ENCODE measurements at places on chromosomes 5 and 9. TPM values are rescaled to one million over a fixed set of nuclear protein-coding genes. Genes with fewer than 3 reads are reported as not detected.

Gene PLEKHG4B
- 0.29 TPM for total RNA-seq

Gene PGM5
- not detected for total RNA-seq

Gene HK3
- not detected for total RNA-seq

Gene MYMK
- not detected for total RNA-seq

Gene ACOT12
- not detected for total RNA-seq

Gene SPTLC1
- 152 TPM for total RNA-seq

Gene ADAMTS6
- total RNA-seq, result 21.1 TPM

Gene LCN9
- not detected for total RNA-seq

Gene GAPVD1
- 58.8 TPM for total RNA-seq

Gene LRRC19
- not detected for total RNA-seq

Gene LOX
- total RNA-seq, result 22.2 TPM

Gene SLC46A2
- not detected for total RNA-seq

Gene PFN3
- not detected for total RNA-seq

Gene WNK2
- total RNA-seq, result not detected

Gene GGTA1
- total RNA-seq, result not detected

Gene SLC6A7
- not detected for total RNA-seq

Gene DND1
- total RNA-seq, result 1.5 TPM

Gene ZNF169
- 2.2 TPM for total RNA-seq

Gene CDC25C
- total RNA-seq, result 25.4 TPM

Gene PCA3
- total RNA-seq, result not detected

Gene SPACA9
- total RNA-seq, result 5.1 TPM

Gene PCDHA12
- total RNA-seq, result 3.8 TPM

Gene MARCHF11
- total RNA-seq, result not detected

Gene TNFSF15
- 0.14 TPM for total RNA-seq

Gene SLC4A9
- not detected for total RNA-seq
